Caco-2 (cell line): ENCODE measurements at places on chromosomes 1 and 21. TPM values are rescaled to one million over a fixed set of nuclear protein-coding genes. Genes with fewer than 3 reads are reported as not detected.
A peak's percentile ranks its signal among the peaks of the same experiment; 100 is the strongest.

Gene UTS2
- total RNA-seq: 10.8 and 15.0 TPM in 2 replicates

Gene OR14I1
- not detected in 2 replicates for total RNA-seq

GRCh38 chr1:25216123-25216522 lies 16.2 kb downstream of the SYF2 start:
- no peak for DNase-seq

Gene NBPF9
- 18.4 and 19.0 TPM in 2 replicates for total RNA-seq

GRCh38 chr1:167057241-167057688 lies 32.9 kb downstream of the GPA33 start:
- peak; percentile 60 for DNase-seq
